HCT116 (cell line): ENCODE measurements at places on chromosomes 5 and 9. TPM values are rescaled to one million over a fixed set of nuclear protein-coding genes. Genes with fewer than 3 reads are reported as not detected.

DNA sequence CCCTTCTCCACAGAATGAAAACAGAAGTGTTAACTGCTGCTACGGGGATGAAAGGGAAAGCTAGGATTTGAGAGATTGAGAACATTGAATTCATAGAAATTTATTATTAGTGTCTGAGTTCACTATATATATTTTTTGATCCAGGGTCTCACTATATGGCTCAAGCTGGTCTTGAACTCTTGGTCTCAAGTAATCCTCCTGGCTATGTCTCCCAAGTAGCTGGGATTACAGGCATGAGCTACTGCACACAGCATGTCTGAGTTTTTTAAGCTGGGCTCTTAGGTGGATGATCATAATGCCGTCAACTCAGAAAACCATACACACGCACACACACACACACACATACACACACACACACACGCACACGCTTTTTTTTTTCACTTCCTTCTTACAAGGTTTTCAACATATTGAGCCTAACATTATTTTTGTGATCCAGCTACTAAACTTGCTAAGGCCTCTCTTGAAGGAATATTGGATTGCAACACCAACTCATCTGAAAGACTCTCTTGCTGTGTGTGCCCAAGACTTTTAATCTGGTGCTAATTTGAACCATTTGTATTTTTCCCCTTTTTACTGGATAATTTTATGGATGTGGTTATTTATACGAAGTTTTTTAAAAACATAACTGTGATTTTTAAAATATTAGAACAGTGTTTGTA is 1045.4 kb downstream of the DTWD2 start:
- no peak for DNase-seq

DNA sequence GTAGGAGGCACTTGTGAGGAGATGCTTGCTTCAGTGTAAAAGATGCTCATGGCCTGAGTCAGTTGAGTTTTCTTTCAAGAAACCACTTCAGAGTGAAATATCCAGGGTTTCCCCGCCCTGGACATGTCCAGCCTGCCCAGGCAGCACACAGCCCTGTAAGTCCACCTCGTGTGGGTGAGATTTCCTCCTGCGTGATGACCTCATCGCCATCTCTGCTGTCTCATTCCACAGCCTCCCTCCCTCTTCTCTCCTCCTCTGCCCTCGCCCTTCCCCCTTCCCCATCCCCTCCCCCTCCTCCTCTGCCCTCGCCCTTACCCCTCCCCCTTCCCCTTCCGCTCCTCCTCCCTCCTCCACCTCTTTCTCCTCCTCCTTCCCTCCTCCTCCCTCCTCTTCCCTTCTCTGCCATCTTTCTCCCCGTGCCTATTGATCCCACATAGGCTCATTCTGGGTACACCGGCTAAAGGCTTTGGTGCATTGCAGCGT is 34.0 kb upstream of the NCS1 start:
- no peak for DNase-seq

GRCh38 chr5:83744821-83745220 is 24.2 kb upstream of the HAPLN1 start:
- no peak for DNase-seq

DNA sequence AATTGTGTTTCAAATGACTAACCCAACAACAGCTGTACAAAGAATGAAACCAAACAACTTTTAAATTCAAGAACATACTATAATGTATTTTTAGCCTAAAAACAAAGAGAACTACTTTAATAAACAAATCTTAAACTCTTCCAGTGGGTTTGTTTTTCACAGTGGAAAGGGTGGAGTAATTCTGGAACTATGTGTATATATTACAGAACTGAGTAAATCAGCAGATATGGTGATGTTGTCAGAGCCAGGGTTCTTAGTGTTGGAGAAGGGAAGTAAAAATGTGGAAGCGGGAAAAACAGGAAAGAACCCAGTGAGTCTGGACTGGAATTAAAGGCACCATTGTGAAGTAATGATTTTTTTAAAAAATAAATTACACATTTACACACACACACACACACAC is 144.9 kb downstream of the CDK5RAP2 start:
- DNase-seq: no peak

DNA sequence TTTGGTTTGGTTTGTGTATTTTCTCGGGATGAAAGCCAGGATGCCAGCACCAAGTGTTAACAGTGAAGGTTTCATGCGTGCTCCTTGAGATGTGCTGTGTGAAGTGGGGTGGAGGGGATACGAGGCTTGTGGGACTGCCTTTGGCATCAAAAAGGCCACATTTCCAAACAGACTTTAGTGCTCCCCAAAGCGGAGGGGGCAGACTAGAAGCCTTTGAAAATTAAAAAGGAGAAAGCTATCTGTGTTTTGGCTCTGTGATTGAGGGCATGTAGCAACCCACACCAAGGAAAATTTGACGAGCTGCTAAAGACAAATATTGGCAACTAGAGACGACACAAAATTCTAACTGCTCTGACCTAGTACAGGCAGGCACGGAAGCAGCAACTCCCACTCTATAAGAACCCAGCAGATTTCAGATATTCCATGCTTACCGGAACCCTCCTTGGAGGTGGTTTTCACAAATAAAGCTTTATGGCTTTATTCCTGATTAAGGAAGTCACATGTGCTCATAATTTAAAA is 154.5 kb downstream of the ARSB start:
- no peak for DNase-seq

DNA sequence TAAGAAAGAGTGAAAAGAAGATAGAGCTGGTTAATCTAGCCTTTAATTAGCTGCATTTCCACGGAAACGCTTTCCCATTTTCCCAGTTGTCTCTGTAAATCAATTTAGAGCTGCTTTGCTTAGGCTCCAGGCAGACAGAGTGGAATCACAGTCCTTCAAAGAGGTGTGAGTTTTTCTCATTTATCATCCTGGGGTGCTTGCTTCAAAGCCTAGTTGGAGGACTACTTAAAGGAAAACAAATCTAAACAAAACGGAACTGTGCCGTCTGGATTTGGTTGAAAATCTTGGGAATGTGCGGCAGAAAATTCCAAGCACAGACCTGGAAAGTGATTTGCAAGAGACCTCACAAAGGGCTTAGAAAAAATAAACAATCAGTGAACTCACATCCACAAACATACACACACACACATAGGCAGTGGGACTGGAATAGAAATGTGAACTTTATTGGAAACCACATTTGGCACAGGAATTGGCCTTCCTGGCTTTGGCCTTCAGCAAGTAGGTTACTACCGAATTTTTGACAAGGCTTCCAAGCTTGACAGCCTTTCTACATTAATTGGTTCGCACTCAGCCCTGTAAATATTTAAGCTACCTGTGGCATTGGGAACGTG is 235.2 kb upstream of the SLC24A2 start:
- DNase-seq: no peak

DNA sequence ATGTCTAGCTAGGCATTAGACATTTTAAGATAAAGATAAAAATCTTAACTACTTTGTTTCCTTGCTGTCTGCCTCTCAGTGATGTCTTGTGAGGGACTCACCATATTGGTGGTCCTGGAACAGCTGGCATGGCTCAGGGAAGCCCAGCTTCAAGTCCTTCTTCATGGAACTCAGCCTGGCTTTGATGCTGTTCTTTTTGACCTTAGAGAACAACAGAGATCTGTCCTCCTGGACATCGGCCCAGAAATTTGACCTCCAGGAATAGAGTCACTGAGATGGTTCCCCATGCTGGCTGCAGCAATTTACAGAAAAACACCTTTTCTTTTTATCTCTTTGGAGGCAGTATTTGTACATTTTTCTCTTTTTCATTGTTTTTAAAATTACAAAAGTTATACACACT is 235.5 kb upstream of the WWC1 start:
- DNase-seq: no peak

ASS1 gene
- 92.6 TPM for total RNA-seq
